ENCODE measurements at places on chromosomes 7 and 10.

DNA sequence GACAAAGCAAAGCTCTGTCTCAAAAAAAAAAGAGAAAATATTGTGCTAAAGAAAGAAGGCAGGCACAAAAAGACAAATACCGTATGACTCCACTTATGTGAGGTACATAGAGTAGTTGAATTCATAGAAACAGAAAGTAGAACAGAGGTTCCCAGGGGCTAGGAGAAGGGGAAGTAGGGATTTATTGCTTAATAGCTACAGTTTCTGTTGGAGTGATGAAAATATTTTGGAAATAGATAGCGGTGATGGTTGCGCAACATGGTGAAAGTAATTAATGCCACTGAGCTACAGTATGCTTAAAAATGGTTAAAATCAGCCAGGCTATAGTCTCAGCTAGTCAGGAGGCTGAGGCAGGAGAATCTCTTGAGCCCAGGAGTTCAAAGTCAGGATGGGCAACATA, 18.5 kb upstream of the NPFFR1 start:
- DNase-seq: no peak

- peak; percentile 67 for DNase-seq
Measured at GRCh38 chr10:67763499-67764011, 67.6 kb upstream of the CTNNA3 start.

- peak; percentile 12 for DNase-seq
Measured at GRCh38 chr10:24882047-24882698, 70.2 kb downstream of the PRTFDC1 start.

DNA sequence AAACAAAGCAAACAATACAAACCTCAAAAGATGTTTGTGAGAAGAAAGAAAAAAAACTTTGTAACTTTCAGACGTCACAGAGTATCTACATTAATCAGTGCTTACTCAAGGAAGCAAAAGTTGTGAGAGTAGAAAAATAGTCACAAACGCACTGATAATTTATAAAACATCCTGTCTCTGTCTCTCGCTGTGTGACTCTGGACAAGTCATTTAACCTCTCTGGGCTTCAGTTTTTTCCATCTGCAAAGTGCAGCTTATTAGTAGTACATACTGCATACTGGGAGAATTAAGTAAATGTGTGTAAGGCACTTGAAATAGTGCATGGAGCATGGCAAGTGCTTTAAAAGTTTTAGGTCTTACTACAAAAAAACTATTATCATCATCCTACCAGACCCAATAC, 3.8 kb downstream of the ARHGAP12 start:
- no peak for DNase-seq

GRCh38 chr10:100469756-100470155, 6.9 kb downstream of the WNT8B start:
- DNase-seq: no peak

DNA sequence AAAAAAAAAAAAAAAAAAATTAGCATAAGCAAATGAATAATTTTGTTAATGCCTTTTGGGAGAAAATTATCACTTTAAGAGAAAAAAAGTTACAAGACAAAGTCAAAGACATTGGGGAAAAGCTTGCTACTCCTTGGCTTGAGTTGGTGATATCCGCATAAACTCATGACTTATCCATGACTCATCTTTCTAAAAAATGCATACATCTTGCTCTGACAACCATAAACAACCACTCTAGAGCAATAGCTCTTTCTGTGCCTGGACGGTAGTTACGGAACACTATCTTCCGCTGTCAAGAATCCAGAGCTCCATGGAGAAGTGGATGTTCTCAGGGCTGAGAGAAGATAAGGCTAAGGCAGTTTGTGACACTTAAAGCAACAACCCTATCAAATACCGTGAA, 281.1 kb upstream of the PFKP start:
- DNase-seq: no peak
